ENCODE measurements at places on chromosomes 11 and 22.

- no peak for DNase-seq
These were observed 43.3 kb downstream of the CLMP start for GRCh38 chr11:123151796-123152195.

GRCh38 chr22:37681556-37682049 is 4.5 kb upstream of the NOL12 start:
- peak; percentile 62 for DNase-seq

DNA sequence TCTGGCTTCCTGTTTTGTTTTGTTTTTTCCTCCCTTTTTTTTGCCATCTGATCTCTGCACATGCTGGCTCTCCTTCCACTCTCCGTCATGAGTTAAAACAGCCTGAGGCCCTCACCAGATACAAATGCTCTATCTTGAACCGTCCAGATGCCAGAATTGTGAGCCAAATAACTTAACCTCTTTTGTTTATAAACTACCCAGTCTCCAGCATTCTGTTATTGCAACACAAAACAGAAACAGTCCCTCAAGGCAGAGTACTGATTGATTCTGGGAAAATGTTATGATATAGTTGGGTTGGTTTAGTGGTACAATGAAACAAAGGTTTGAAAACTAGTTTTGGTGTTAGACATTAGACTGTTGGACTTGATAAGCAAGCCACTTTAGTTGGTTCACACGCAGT is 1390.0 kb upstream of the RAG2 start:
- no peak for DNase-seq

DNA sequence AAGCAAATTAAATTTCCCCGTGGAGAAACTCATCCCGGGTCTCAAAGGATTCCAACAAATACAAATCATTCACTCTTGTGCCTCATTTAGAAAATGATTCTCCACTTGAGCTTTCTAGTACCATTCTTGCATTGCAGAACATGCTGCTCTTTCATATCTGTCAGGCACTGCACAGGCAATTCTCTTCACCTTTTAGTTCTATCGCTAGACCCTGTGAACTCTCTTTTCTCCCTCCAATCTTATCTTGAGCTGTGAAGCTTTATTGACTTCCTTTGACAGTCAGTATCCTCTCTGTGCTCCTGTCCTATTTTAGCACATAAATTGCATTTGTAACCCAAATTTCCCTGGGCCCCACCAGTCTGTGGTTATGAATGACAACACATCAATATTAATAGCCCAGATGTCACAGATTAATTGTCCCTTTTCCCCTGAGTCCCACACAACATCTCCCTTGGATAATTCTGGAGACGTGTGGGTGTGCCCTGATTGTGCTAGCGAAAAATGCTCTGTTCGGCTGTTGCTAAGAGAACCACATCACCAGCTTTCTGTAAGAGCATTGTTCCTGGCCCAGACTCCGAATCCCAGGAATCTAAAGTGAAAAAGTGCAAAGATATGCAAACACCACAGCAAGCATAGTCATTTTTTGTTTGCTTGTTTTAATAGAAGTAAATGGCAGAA is 22.4 kb upstream of the SC5D start:
- DNase-seq = no peak

- DNase-seq = no peak
These were observed 947.3 kb upstream of the TENM4 start for GRCh38 chr11:80388130-80388529.

DNA sequence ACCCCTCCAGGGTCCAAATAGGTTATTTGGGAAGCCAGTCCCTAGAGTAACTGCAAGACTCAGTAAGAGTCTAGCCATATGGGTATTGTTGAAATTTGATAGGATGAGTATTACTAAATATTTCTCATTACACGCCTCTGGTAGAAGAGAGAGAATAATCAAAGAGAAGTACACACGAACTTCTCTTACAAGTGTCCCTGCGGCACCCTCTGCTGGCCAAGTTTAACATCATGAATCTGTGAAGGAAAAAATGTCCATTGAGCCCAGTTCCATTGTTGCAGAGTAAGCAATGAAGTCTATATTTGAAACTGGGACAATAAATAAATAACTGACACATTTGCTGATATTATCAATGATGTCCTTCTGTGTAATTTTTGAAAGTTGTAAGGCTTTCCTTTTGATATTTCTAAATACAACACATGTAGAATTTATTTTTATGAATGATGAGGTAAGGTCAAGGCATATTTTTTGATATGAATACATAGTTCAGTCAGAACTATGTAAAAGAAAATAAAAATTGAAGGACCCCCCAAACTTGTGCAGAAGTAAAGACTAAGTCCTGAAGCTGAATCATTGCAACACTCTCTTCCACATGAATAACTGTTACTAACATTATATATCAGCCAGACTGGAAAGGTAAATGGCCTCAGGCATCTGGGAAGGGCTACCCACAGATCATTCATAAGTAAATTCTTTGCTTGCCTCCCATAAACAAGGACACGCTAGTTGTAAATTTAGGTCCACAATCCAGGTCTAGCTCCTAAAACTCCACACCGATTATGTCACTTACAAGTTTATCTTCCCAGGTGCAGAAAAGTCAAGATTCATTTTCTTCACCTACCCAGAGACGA is 10.0 kb downstream of the OR51L1 start:
- no peak for DNase-seq

DNA sequence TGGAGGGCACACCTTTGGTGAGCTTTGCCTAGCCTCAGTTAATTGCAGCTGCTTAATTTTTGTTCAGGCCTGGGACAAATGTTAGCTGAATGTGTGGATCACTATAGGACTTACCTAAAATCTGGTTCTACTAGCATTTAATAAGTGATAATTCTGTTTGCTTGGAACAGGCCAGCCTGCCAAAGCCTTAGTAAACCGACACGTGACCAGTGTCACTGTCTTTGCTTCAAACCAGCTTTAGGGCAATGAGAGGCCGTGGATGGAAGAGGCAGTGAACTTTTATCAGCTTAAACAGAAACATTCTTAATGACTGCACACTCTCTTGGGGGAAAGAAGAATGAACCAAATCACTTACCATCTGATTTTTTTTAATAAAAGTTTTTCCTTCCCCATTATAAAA is 10.8 kb downstream of the PARVA start:
- DNase-seq = no peak

DNA sequence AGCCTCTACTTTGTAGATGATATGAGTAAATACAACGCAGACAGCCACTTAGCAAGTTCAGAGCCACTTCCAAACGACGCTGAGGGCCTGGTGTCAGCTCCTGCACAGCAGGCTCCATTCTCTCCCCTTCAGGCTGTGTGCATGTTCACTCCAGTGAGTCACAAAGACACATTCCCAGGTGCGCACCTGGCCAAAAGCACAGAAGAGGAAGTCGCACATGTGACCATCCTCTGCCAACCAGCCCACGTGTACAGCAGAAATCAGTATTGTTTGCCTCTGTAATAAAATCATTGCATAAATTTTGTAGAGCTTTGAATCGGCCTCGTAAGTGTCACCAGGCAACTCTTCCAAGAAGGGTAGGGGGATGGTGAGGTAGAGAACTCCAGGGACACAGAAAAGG is 19.5 kb upstream of the TPH1 start:
- no peak for DNase-seq

DNA sequence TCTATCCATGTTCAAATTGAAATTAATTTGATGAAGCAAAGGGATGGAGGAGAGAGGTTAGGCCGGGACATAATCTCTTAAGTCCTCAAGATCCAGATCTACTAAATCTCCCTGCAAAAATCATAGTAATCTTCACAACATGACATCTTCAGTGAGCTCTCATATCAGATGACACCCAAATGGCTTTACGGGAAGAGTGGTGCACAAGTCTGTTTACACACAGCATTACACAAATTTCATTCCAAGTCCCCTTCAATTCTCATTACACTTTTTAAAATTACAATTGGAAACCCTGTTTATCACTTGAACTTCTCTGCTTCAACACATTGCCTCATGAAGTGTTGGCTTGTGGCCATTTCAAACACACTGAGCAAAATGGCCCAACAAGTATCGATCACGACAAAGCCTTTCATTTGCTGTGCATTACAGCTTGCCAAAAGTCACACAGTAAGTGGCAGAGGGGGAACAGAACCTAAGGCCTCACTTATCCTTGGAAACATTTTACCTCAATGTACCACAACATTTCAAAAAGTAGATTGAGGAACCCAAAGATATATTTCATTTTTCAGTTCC is 17.9 kb upstream of the TPH1 start:
- DNase-seq = no peak

- no peak for DNase-seq
These were observed 25.8 kb upstream of the P2RY2 start for GRCh38 chr11:73192272-73192671.

DNA sequence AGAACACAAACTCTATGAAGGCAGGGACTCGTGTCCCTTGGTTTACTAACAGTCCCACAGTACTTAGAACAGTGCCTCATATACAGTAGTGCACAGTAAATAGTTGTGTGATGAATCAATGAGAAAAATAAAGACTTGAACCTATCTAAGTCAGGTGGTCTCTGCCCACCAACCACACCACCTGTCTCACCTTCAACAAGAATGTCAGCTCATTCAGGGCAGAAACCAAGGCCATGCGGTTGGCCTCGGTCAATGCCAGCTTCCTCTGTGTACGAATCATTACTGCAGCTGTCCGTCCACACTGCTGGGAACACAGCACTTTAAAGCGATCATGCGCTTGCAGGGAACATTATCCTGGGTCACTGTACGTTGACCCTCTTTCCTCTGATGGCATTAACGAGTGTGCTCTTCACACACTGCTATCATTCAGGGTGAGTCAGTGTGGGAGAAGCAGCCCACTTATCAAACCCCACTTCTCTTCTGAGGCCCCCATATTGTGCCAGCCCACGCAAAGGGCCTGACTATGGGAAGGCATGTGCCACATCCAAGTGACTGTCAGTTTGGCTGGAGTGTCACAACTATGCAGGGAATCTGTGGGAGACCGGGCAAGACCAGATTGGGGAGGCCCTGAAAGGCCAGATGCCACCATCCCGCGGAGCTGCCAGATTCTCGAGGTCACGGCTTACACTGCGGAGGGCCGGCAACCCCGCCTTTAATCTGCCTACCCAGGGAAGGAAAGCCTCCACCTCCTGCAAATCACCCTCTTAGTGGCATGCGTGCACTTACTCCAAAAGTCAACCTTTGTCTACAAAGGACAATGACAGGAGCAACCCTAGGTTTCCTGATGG is 36.1 kb downstream of the LARGE1 start:
- no peak for DNase-seq

DNA sequence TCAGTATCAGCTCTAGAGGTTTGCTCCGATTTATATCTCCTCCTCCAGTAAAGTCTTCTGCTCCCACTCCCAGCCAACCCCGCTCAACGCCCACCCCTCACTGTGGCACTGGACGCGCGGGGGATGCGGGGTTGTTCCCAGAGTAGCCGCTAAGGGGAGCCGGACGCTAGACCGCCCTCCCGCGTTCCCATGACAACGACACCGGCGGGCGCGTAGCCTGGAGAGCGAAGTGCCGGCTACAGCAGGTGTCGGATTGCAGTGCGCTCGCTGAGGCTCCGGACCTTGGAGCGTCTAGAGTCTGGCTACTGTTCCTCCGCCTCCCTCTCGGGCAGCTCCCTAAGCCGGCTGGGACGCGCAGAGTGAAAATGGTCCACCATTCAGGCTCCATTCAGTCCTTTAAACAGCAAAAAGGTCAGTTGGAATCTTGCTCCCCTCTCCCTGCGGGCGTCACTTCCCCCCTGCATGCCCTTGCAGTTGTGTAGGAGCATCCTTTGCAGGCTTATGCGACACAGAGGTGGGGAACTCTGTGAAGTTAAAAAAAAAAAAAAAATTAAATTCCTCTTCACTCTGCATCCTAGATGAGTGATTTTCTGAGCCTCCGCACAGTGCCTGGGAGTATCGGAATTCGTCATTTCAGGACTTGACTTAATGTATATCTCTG is at the start of gene ANO3:
Gene ANO3 (plus strand): TSS at position 220 of the 661 bp plus-strand sequence. CDS start 146 bp downstream, at position 366.
- no peak for DNase-seq

- DNase-seq = no peak
These were observed 26.3 kb upstream of the RASD2 start for GRCh38 chr22:35514366-35514765.

DNA sequence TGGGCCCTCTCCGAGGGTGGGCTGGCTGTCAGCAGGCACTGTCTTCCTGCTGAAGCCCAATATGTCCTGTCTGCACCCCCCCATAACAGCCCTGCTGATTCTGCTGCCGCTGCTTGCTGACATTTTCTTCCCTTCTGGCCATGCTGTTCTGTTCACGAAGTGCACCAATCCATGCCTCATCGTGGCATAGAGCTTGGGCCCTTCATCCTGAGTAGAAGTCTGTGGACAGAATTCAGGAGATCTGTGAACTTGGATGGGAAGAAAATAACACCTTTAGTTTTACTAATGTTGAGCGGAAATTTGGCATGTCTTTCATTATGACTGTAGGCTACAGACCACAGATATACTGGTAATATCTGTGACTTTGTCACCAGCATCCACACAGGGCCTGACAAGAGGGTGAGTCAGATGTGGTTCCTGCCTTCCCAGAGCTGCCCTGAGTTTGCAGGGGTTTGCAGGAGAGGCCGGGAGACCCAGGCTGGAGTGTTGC is 14.1 kb upstream of the KIAA0930 start:
- DNase-seq = no peak

DNA sequence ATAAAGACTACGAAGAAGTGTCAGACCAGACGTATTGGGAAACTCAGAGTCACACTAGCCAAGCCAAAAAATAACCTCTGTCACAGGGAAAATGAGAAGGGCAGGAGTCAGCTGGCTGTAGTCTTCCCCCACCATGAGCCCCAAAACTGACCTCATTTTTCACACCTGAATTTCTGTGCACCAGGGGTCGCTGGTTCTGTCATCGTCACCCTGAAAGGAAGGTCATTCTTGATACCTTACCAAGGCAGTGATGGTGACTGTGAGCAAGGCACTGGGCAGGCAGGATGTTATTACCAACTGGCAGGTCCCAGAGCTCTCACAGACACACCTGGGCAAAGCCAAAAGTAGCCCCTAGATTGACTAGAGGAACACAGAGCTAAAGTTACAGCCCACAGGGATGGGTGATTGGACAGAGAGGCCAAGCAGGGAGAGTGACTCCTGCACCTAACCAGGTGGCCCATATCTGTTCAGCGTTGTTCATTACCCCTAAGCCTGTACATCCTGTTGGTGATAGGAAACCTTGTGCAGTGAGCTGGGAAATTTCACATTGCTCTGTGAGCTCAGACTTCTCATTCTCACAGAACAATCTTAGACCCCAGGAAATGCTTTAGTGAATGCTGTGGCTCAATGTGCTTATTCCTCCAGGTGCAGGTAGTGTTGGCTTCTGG is 32.3 kb upstream of the OR56A1 start:
- no peak for DNase-seq

DNA sequence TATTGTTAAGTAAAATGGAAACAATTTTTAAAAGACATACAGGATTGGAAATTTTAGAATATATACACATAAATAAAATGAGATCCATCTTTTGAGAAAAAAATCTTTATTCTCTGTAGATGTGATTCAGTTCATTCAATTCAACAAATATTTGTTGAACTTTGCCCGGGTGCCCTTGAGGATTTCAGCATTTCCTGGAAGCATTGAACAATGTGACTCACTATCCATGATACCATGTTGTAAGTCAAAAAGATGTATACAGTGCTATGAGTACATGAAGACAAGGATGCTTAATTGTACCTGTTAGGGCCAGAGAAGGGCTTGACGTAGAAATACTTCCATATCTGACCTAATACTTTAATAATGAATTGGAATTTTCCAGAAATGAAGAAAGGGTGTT is 353.7 kb downstream of the METTL15 start:
- no peak for DNase-seq

GRCh38 chr11:8101421-8101820 is 20.4 kb downstream of the TUB start:
- DNase-seq = no peak

- no peak for DNase-seq
These were observed 43.1 kb upstream of the ATXN10 start for GRCh38 chr22:45628515-45628914.

- DNase-seq = no peak
These were observed 24.0 kb upstream of the CADM1 start for GRCh38 chr11:115528225-115528624.
